ENCODE measurements at places on chromosomes 6 and 20. TPM values are rescaled to one million over a fixed set of nuclear protein-coding genes. Genes with fewer than 3 reads are reported as not detected.

The SLC17A1 gene
- not detected for total RNA-seq

The IRF4 gene
- total RNA-seq = 95.1 TPM

The NUS1 gene
- 24.1 TPM for total RNA-seq

The CASS4 gene
- total RNA-seq = 18.7 TPM
